ENCODE measurements at places on chromosomes 7 and 10. TPM values are rescaled to one million over a fixed set of nuclear protein-coding genes. Genes with fewer than 3 reads are reported as not detected.

HMX2 gene
- polyA plus RNA-seq, result not detected

RAB19 gene
- polyA plus RNA-seq, result not detected

CPED1 gene
- polyA plus RNA-seq, result 4.4 TPM

FAM25G gene
- polyA plus RNA-seq, result not detected

CREB5 gene
- polyA plus RNA-seq, result 19.3 TPM

GATAD1 gene
- 47.9 TPM for polyA plus RNA-seq
